ENCODE measurements at places on chromosomes 12 and 14.

GRCh38 chr12:13060581-13060980, 16.4 kb downstream of the FAM234B start:
- no peak for DNase-seq

DNA sequence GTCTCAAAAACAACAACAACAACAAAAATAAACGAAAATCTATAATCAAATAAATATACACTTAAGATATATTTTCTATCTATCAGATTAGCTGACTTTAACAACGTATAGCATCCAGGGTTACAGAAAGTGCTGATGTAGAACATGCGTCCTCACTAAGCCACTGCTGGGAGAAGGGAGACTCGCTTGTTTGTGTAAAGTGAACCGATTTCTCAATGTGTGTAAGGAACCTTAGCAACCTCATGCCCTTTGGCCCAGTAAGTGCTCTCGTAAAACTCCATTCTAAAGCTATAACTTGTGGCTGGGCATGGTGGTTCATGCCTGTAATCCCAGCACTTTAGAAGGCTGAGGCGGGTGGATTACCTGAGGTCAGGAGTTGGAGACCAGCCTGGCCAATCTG, 23.8 kb downstream of the NFKBIA start:
- no peak for DNase-seq

GRCh38 chr12:29200586-29200985, 51.5 kb downstream of the FAR2 start:
- DNase-seq = no peak

DNA sequence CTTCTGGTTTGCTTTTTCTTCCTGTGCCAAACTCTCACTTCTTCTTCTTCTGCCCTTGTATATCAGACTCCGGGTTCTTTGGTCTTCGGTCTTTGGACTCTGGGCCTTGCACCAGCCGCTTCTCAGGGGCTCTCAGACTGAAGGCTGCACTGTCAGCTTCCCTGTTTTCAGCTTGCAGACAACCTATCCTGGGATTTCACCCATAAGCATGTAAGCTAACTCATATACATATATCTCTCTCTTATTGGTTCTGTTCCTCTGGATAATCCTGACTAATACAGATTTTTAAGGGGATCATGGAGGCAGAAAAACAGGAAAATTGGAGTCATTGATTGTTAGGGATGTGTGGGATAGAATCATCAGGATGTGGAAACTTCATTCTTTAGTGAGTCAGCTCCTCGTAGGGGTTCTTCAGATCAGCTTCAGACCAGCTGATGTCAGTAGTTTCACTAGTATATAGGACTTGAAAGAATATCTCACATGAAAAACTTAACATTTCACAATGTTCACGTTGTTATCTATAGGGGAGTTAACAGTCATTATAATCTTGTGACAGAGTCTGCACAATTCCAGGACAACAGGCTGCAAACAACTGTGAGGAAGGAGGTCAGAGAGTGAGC, 102.9 kb downstream of the RASSF9 start:
- DNase-seq = no peak

- DNase-seq = no peak
Observed at GRCh38 chr12:11686120-11686519, 36.6 kb downstream of the ETV6 start.

GRCh38 chr12:90618586-90618985, 336.4 kb downstream of the CCER1 start:
- DNase-seq = no peak

All from lower lobe of right lung (tissue), 2 donors.